ENCODE measurements at places on chromosomes 13 and 19.

DNA sequence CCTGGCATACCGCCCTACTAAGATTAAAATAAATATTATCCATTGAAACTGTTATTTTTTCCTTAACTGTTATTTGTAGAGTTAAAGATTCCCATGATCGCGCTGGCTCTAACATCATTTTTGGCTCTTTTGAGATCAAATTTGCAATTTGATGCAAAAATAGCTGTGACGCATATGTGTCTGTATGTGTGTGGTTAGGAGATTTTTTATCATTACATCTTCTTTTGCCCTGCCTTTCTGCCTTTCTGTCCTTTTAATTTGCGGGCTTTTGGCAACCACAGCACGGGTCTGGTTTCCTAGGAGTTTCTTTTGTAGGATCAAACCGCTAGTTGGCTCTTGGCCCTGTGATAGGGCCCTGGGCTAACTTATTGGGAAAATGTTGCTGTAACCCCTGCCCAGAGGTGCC, 37.3 kb upstream of the ALOX5AP start:
- no peak for DNase-seq

DNA sequence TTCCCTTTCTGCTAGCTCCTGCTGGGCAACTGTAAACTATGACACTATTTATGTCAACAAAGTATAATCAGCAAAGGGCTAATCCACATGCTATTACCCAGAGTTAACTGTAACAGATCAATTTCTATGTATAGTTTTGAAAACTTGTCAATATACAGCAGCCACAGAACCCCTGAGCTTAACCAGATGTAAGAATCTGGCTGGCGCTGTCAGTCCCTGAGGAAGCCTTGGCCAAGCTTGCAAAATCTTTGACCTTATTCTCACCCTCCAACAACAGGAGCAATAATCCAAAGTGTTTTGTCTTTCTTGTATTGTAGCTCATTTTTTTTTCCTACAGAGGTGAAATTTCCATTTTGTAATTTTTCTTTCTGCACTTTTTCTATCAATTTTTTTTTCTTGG, 1230.1 kb upstream of the SLC10A2 start:
- DNase-seq, result no peak

DNA sequence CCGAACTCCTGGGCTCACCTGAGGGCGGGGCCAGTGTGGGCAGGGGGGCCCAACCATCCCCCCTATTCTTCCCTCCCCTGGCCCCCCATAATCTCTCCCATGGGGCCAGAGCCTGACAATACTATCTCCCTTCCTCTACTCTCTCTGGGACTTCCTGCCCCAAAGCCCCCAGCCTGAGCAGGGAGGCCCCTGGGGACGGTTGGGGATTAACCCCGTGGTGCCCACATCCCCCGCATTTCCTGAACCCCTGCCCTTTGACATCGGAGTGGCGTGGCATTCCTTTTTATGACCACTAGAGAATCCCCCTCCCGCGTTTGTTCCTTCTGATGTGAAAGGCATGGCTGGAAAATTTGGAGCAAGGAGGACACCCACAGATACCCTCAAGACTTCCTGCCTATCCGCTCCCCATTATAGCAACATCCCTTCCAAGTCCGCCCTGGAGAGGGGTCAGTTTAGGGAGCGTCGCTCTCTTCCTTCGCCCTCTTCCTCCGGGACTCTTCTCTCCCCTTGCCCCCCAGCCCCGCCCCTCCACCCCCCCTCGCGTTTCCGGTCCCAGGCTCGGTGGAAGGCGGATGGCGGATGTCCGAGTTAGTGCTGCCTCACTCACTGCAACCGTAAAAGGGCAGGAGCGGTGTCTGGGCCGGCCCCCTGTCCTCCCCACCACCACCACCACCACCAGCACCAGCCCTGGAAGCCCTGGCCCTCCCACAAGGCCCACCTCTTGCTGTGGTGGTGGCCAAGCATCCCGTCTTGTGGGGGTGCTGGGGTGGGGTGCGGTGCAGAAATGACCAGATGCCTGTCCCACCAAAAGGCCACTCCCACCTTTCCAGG, 1.8 kb downstream of the VASP start:
- peak; percentile 42 for DNase-seq

DNA sequence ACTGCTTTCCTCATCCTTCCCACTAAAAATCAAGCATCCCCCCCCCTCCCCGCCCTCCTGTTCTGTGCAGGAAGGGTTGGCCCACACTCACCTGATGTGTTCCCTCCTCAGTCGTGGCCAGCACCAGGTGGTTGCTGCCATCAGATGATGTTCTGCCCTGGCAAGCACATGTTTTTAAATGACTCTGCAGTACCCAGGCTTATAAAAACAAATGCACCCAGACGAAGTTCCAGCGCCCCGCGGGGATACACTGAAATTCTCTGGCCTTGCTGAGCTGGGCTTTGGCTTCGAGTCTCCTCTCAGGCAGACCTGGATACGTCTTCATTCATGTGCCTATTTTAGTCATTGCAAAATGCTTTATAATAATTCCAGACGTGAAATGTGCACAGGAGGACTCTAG, 316.3 kb downstream of the DLEU7 start:
- DNase-seq, result no peak

DNA sequence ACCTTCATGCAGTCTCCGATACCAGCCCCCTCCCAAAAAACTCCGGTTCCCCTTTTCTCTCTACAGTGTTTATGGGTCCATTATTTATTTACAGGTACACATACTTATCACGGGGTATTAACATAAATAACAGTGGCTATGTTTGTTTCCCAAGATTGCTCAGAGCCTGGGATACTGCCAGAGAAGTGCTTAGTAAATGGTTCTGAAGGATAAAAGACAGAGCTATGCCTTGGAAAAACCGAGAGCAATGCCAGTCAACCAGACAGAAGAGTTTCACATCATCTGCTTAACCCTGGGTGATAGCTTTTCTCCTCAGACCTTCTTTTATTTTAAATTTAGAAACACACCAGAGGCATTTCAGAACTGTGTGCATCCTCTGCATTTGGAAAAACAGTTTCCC, 61.3 kb downstream of the NUFIP1 start:
- no peak for DNase-seq

DNA sequence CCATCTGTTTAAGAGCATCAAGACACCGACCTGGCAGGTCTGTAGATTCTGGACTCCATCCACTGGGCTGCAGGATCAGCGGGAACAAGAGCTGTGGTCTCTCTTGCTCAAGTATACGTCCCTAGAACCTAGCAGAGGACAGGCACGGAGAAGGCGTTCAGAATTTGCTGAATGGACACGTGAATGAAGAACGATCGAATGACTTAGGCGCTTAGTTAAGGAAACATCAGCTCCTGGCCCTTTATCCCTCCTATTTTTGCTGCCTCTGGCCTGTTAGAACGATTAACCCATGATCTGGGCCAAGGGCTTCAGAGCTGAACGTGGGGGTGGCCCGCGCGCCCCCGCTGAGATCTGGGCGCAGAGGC, 953 bp downstream of the DZIP1 start:
- DNase-seq, result no peak

DNA sequence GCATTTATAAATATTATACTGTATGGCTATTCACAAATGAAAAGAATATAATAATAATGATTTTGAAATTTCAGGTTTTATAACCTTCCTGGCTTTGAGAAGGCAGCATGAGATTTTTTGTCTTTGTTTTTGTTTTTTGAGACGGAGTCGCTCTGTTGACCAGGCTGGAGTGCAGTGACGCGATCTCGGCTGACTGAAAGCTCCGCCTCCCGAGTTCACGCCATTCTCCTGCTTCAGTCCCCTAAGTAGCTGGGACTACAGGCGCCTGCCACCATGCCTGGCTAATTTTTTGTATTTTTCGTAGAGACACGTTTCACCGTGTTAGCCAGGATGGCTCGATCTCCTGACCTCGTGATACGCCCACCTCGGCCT, 64.1 kb downstream of the ZNF429 start:
- no peak for DNase-seq

GRCh38 chr13:106003651-106004050, 531.8 kb downstream of the EFNB2 start:
- DNase-seq, result no peak

GRCh38 chr19:28492621-28493020, 720.3 kb downstream of the UQCRFS1 start:
- DNase-seq, result no peak

DNA sequence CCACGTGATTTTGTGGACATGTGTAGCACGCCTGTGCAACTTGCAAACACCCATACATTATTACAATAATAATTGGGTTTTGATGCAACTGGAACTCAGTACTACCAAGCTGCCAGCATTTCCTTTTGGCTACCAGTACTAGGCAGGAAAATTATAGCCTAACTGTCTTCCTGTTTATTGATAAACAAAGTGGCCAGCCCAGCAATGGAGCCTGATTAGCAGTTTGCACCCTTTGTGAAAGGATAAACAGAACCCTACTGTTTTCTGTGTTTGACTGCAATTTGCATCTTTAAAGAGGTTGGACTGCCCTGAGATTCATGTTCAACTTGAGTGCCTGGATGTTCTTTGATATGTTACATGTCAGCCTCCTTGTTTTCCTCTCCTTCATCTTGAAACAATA, 173.9 kb downstream of the ZIC5 start:
- DNase-seq, result no peak

DNA sequence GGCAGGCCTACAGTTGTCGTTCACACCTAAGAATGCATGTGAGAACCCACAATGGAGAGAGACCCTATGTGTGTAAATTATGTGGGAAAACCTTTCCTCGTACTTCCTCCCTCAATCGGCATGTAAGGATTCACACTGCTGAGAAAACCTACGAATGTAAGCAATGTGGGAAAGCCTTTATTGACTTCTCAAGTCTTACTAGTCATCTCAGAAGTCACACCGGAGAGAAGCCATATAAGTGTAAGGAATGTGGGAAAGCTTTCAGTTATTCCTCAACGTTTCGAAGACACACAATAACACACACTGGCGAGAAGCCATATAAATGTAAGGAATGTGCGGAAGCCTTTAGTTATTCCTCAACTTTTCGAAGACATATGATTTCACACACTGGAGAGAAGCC, 11.3 kb downstream of the ZNF555 start:
- no peak for DNase-seq

- DNase-seq, result no peak
Observed at GRCh38 chr13:36848199-36848982, 29.4 kb downstream of the RFXAP start.

GRCh38 chr13:75393839-75394520, 88.0 kb downstream of the TBC1D4 start:
- no peak for DNase-seq

GRCh38 chr13:45626731-45627374, 11.3 kb upstream of the ERICH6B start:
- DNase-seq, result no peak

GRCh38 chr13:112724788-112725345, 35.0 kb downstream of the ATP11A start:
- no peak for DNase-seq

- DNase-seq, result peak; percentile 47
Observed at GRCh38 chr13:30895773-30896172, 10.3 kb upstream of the MEDAG start.

- no peak for DNase-seq
Observed at GRCh38 chr19:55777528-55777927, 8.6 kb downstream of the RFPL4AL1 start.

GRCh38 chr19:19530423-19530804, 1.7 kb downstream of the YJEFN3 start:
- DNase-seq, result no peak
